Activated T-helper 1 cell treated with anti-CD3 and anti-CD28 coated beads, Interleukin-2, amount 50 U/mL, for 16 hours (primary cell): ENCODE measurements at places on chromosomes 4 and X.

DNA sequence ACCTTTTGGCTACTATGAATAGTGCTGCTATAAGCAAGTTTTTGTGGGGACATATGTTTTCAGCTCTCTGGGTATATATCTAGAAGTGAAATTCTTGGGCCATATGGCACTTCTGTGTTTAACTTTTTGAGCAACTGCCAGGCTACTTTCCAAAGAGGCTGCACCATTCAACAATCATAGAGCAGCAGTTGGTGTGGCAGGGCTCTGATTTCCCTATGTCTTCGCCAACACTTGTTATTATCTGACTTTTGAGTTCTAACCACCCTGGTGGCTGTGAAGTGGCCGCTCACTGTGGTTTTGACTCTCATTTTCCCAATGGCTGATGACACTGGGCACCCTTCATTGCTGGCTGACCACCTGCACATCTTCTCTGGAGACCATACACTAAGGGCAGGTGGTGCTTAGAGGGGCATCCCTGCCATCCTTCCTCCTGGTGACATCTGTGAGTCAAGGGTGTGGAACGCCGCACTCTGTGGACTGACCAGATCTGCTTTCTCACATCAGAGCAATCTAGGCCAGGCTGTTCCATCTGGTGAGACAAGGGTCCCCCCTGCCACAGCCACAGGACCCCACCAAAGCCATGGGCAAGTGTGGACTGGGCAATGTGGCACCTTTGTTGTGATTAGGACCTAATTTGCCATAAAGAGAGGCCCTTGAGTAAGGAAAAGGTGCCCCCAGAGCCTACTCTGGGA is 49.6 kb downstream of the ZFYVE28 start:
- no peak for DNase-seq

DNA sequence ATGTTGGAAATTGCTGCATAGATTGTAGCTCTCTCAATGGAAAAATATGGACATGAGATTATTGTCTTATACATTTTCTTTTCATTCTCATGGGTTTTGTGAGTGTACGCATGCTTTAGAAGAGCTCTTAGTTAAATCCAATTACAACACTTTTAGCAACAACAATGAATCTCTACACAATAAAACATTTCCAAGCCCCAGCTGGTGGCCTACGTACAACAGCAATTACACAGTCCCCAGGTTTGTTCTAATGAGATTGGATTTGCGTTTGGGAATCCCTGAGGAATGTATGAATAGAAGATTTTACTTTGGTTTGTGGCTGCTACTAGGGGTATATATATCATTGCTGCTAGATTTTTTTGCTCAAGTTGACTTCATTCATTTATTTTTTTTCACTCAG is 98.6 kb downstream of the FHDC1 start:
- no peak for DNase-seq

DNA sequence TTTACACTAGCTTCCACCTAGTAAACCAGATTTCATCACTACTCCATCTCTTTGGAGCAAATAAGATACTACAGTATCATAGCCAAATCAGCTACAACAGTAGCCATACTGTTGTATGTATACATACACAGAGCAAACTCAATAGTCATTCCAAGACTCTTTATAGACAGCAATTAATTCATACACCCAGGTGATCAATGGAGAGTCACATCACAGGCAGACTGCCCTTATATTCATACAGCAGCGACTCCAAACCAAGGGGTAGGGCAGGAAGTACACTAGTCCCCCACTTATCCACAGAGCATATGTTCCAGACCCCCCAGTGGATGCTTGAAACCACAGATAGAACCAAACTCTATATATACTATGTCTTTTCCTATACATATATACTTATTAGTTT is 76.6 kb downstream of the FBXW7 start:
- DNase-seq = no peak

DNA sequence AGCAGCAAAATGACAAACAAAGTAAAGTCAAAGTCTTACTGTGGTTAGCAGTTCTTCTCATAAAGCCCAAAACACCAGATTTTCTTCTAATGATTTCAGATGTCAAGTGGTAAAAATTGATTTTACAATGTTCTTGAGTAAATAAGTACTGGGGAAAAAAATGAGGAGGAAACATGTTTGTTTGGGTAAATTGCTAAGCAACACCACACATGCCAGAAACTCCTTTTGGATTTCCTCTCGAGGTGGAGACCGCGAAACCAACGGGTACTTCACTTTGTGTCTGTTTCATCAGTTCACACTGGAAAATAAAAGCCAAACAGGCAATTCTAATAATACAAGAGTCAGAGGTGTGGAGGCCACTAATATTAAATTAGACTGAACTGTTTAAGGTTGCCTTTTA is 4.6 kb upstream of the PKD2 start:
- DNase-seq = no peak

GRCh38 chrX:134679644-134680043 is 21.4 kb upstream of the PLAC1 start:
- DNase-seq = no peak

GRCh38 chr4:144674711-144675110 is 28.8 kb downstream of the HHIP start:
- DNase-seq = no peak

DNA sequence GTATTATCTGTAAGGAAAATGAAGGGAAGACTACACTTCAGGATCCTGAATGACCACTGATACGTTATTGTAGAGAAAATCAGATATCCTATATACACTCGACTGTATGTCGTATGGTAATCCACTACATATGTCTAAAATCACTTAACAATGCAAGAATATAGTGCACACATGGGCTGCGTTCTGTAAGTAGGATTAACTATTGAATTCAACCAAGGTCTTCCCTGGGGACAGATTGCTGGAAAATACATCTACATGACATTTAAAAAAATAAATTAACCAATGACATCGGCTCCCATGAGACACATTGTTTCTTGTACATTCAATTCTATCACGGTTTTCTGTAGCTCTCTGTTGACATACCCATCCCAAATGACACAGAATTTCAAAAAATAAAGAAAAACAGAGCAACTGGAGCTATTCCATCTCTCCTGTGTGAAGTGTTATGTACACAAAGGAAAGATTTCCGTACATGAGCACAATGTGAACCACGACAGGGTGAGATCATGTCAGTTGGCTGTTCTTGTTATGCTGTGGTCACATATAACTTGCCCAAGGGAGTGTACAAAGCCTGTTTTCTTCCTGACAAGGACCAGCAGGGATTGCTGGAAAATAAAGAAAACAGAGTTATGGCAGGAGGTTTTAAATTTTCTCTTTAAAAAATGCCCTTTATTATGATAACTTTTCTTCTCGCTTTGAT is 6.1 kb downstream of the ENOX2 start:
- DNase-seq = no peak

DNA sequence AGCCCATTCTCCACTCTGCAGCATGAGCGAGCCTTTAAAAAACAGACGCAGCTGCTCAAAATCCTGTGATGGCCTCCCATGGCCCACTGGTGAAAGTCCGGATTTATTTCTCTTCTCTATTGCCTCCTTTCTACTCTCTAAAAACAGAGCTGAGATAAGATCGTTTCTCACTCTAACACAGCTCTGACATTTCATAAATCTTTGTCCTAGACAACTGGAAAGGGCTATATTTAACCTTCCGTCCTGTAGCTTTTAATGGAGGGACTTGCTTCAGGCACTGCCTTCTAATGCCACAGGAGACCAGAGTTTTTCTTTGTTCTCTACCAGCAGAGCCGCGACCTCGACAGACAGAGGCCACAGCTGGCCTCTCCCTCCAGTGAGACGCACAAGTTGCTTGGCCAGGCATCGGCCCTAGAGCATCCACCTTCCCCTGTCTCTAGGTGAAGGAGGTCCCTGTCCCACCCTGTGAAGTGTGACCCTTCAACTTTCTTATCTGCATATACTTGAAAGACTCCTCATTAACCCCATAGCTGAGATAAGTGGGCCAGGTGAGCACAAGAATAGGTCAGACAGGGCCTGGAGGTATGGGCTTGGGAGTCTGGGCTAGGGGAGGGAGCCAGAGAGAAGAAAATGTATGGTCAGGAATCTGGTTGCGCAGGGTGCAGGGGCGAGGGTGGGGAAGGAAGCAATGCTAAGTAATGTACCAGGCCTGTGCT is 50.0 kb downstream of the RTL5 start:
- DNase-seq = no peak

GRCh38 chr4:72006586-72006985 is 25.2 kb upstream of the NPFFR2 start:
- DNase-seq = no peak

GRCh38 chr4:2850966-2851798 is 7.5 kb downstream of the ADD1 start:
- DNase-seq = no peak

- DNase-seq = no peak
These were observed 20.8 kb downstream of the ENPP6 start for GRCh38 chr4:184196730-184197385.

DNA sequence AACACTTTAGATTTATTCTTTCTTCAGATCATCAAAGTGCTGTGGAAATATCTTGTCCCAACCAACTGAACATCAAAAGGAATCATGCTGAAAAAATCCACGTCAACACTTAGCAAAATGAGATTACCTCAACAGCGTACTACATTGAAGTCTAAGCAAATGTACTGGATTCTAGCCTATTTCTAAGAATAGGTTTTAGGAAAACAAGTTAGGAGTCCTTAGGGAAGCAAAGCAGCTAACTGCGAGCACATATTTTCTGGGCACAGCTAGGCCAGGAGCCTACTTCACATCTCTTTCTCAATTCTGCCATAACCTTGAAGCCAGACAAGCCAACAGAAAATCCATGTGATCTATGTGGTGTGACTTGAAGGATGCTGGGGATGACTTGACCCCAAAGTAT is 22.2 kb downstream of the KDR start:
- no peak for DNase-seq

- DNase-seq = no peak
These were observed 560.9 kb downstream of the KCNIP4 start for GRCh38 chr4:21387683-21388082.

DNA sequence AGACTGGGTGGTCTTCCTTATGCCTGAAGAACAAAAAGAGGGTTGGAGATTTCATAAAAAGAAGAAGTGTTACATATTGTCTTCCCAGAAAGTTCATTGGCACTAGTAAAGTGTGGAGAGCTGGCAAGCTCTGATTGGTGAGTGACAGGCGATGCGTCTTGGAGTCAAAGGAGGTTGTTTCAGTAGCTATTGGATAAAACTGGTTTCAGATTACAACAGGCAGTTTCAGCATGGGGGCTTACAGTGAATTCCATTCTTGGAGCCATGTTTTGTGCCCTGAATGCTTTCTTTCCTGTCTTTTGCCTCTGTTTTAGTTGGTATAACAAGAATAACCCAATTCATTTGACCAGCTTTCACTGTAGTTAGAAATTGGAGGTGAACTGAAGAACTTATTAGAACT is 750.5 kb downstream of the ADGRL3 start:
- no peak for DNase-seq

DNA sequence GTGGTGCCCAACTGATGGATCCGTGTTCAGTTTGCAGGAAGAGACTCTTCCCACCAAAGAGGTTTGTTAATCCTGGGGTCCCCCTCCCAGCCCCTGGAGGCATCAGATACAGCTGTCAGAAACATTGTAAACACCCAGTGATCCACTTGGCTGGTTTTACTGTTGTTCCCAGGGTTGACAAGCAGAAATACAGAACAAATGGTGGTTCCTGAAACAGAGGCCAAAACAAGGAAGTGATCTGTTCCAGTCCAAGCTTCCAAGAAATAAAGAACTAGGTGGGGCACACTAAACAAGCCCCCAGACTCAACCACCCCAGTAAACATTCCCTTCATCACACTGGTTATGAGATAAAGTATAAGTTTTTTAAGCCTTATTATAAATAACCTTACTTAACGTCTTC is 1.4 kb downstream of the TMLHE start:
- DNase-seq = no peak

GRCh38 chrX:118603981-118604380 is 108.4 kb downstream of the DOCK11 start:
- DNase-seq = no peak

GRCh38 chr4:151436093-151436518 is 27.1 kb downstream of the FHIP1A start:
- no peak for DNase-seq

GRCh38 chrX:26778320-26778888 is 562.4 kb downstream of the MAGEB5 start:
- DNase-seq = no peak

- no peak for DNase-seq
These were observed 56.6 kb downstream of the PDLIM5 start for GRCh38 chr4:94508296-94508695.

DNA sequence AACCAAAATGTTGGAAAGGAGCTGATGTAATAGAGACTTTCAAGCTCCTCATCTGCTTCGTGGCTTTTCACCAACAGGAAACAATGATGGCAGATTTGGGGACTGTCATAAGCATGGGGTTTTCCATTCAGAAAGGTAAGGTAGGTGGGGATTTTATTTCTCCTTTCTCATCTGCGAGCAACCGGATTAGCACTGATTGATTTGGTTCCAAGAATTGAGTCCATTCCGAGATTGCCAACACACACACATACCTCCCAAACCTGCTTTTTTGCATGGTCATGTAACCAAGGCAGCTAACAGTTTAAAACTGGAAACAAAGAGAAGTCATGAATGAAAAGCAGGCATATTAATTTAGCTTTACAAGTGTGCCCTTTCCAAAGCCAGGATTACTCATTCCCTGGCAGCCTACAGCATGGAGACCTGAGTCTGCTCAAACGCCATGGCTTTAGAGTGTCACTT is 63.0 kb upstream of the LNX1 start:
- no peak for DNase-seq

- DNase-seq = no peak
These were observed 147.7 kb upstream of the GRIA3 start for GRCh38 chrX:123036401-123036800.

DNA sequence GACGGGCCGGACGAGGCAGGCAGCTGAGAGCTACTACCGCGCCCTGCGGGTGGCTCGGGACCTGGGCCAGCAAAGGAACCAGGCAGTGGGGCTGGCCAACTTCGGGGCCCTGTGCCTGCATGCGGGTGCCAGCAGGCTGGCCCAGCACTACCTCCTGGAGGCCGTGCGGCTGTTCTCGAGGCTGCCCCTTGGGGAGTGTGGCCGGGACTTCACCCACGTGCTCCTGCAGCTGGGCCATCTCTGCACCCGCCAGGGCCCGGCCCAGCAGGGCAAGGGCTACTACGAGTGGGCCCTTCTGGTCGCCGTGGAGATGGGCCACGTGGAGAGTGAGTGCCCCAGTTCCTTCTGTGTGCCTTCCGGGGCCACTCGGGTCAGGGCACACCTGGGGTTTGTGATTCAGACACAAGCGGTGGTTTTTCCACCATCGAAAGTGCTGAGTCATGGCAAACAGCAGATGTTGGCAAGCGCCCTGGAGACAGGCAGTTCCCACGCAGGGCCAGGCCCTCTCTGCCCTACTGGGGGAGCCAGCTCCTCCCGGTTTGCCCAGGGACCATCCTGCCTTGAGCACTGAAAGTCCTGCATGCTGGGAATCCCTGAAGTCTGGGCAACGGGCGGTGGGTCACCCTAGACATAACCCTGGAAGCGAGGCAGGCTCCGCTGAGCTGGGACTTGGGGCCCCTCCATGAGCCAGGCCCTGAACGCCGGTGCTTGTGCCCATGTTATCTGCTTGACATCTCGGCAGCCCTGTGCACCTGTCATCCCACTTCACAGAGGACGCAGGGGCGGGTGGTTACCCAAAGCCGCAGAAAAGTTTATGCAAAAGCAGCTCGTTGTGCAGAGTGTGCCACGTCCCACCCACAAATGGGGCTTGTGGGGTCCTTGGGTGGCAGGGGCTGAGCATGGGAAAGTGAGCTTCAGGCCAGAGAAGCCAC is 29.5 kb downstream of the SH3TC1 start:
- peak; percentile 61 for DNase-seq

GRCh38 chrX:152138388-152138784 is at the start of gene MAGEA10:
Gene MAGEA10 (minus strand): TSS chrX:152138577. CDS start chrX:152135620, 2,957 bp downstream.
- DNase-seq = no peak
